ENCODE measurements at places on chromosomes 11 and 22. TPM values are rescaled to one million over a fixed set of nuclear protein-coding genes. Genes with fewer than 3 reads are reported as not detected.

- peaks cover 3% of the 10 kb centered on the region for H3K27me3 ChIP-seq
- H3K4me3 ChIP-seq = no peak overlapping the region
- no peak overlapping the region for H3K27ac ChIP-seq
Measured at GRCh38 chr11:93267383-93267782, 63.2 kb upstream of the DEUP1 start.

- H3K27me3 ChIP-seq = no peaks in the 10 kb centered on the region
- H3K36me3 ChIP-seq = no peaks in the 10 kb centered on the region
- no peaks in the 10 kb centered on the region for H3K4me1 ChIP-seq
- H3K4me3 ChIP-seq = no peak overlapping the region
- no peak for DNase-seq
- no peak overlapping the region for H3K27ac ChIP-seq
Measured at GRCh38 chr11:40029391-40029790, 1430.1 kb downstream of the LRRC4C start.

DNA sequence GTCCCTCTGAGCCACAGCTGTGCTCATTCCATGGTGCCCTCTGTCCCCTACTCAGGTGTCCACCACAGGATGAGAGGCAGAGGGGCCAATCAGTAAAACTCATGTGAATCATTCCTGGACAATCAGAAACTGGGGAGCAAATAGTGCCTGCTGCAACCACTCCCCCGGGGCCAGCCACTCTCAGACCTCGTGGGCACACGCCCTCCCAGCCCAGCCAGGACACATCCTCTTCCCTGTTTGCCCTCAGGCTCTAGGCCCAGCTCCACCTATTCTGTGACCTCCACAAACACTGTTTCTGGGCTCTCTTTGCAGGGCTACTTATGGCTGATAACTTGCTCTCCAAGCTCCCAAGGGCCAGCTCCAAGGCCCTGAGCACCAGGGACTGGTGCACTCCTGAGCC, 14.0 kb upstream of the KCTD14 start:
- H3K4me1 ChIP-seq = peaks cover 10% of the 10 kb centered on the region
- no peak overlapping the region for H3K27ac ChIP-seq
- H3K27me3 ChIP-seq = no peaks in the 10 kb centered on the region
- H3K36me3 ChIP-seq = no peaks in the 10 kb centered on the region
- H3K4me3 ChIP-seq = no peak overlapping the region
- DNase-seq = no peak

DNA sequence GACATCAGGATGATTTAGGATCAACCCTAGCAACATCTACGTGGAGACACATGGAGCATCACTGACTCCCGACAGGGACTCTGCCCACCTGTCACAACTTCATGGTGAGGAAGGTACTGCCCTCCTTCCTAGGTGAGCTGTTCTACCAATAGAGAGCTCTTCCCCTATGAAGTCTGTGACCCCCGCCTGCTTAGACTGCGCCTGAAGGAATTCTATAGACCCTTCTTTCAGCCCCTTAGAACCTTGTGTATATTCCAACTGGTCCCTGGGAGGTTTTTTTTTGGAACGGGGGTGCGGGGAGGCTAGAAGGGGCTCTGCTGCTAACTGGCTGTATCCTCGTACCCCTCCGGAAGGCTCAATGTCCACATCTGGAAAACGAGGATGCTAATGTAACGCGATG, 566 bp downstream of the INTS4 start:
- peak overlapping the region; percentile 97 for H3K27ac ChIP-seq
- peak; percentile 8 for DNase-seq
- no peaks in the 10 kb centered on the region for H3K27me3 ChIP-seq
- H3K4me1 ChIP-seq = peaks cover 29% of the 10 kb centered on the region

GRCh38 chr11:20243974-20244373, 83.7 kb upstream of the DBX1 start:
- peaks cover 17% of the 10 kb centered on the region for H3K27me3 ChIP-seq
- H3K27ac ChIP-seq = no peak overlapping the region
- no peak for DNase-seq
- no peaks in the 10 kb centered on the region for H3K36me3 ChIP-seq
- H3K4me1 ChIP-seq = no peaks in the 10 kb centered on the region

GRCh38 chr11:35947437-35947836, 3.6 kb downstream of the LDLRAD3 start:
- DNase-seq = no peak
- H3K4me3 ChIP-seq = no peak overlapping the region
- peaks cover 3% of the 10 kb centered on the region for H3K4me1 ChIP-seq
- H3K36me3 ChIP-seq = no peaks in the 10 kb centered on the region
- H3K27me3 ChIP-seq = peaks cover 40% of the 10 kb centered on the region

DNA sequence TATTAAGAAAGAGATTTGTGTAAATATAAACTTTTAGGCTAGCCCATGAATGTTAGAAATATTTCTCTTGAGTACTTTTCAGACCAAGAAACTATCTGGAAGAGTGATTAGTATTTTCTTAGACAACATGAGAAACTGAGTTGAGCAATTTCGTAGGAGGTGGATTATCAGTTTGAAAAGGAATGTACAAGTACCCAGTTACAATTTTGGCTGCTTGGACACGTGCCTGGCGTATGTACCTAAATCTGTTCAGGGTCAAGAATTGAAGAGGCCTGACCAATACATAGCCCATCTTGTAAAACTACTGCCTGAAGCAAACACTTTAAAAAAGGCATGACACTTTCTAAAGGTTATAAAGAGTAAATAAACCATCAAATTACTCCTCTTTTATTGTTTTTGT, 71.1 kb downstream of the CCDC73 start:
- H3K36me3 ChIP-seq = no peaks in the 10 kb centered on the region
- H3K27me3 ChIP-seq = peaks cover 8% of the 10 kb centered on the region
- H3K27ac ChIP-seq = no peak overlapping the region
- peaks cover 4% of the 10 kb centered on the region for H3K4me1 ChIP-seq
- no peak for DNase-seq

- no peak overlapping the region for H3K4me3 ChIP-seq
- peaks cover 10% of the 10 kb centered on the region for H3K36me3 ChIP-seq
- H3K4me1 ChIP-seq = peaks cover 26% of the 10 kb centered on the region
Measured at GRCh38 chr22:37680191-37680851, 4.9 kb downstream of the LGALS1 start.

- no peaks in the 10 kb centered on the region for H3K27me3 ChIP-seq
- DNase-seq = peak; percentile 84
- H3K4me1 ChIP-seq = peaks cover 36% of the 10 kb centered on the region
- H3K4me3 ChIP-seq = no peak overlapping the region
- no peak overlapping the region for H3K27ac ChIP-seq
Measured at GRCh38 chr11:67648140-67648795, 2.3 kb downstream of the ACY3 start.

- H3K27me3 ChIP-seq = peaks cover 3% of the 10 kb centered on the region
- no peak overlapping the region for H3K27ac ChIP-seq
- H3K4me3 ChIP-seq = no peak overlapping the region
- no peaks in the 10 kb centered on the region for H3K36me3 ChIP-seq
- DNase-seq = no peak
Measured at GRCh38 chr11:125079151-125079877, 16.2 kb downstream of the SLC37A2 start.

GRCh38 chr11:80083531-80083951, 642.7 kb upstream of the TENM4 start:
- no peaks in the 10 kb centered on the region for H3K4me1 ChIP-seq
- no peak overlapping the region for H3K27ac ChIP-seq
- DNase-seq = no peak
- no peaks in the 10 kb centered on the region for H3K27me3 ChIP-seq
- no peaks in the 10 kb centered on the region for H3K36me3 ChIP-seq

DNA sequence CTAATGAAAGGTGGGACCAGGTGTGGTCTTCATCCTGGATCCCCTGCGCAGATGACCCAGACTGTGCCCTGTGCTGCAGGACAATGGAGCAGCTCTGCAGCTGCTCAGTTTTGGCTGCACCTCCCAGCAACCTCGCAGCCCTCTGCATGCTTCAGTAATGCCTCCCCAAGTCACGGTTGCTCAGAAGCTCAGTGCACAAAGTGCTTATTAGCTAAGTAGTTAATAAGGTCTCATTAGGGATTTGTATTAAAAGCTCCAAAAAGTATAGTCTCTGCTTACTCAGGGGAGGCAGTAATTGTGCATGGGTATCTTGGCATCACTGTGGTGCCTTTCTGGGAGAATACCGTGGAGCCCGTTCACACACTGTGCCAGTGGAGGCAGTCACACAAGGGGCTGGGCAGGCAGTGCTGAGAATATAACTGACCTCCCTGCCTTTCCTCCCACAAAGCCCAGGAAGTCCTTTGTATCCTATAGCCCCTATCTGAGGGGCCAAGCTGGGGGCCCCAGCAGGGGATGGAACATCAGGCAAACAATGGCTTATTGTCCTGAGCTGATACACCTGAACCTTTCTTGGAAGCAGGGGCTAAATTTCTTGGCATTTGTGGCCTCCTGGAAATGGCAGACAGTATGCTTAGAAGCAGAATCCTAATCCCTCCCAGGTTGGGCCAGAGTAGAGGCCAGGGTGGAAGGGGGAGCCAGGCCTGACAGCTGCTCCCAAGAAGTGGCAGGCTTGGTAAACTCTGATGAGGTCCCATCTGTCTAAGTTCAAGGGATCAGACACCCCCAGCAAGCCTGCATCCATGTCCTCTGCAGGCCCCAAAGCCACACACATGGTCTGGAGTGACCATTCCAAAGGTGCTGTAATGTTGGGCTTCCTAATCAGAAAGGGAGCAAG, 125.5 kb upstream of the PARVA start:
- DNase-seq = no peak
- no peak overlapping the region for H3K27ac ChIP-seq
- no peak overlapping the region for H3K4me3 ChIP-seq
- H3K36me3 ChIP-seq = peaks cover 17% of the 10 kb centered on the region

DNA sequence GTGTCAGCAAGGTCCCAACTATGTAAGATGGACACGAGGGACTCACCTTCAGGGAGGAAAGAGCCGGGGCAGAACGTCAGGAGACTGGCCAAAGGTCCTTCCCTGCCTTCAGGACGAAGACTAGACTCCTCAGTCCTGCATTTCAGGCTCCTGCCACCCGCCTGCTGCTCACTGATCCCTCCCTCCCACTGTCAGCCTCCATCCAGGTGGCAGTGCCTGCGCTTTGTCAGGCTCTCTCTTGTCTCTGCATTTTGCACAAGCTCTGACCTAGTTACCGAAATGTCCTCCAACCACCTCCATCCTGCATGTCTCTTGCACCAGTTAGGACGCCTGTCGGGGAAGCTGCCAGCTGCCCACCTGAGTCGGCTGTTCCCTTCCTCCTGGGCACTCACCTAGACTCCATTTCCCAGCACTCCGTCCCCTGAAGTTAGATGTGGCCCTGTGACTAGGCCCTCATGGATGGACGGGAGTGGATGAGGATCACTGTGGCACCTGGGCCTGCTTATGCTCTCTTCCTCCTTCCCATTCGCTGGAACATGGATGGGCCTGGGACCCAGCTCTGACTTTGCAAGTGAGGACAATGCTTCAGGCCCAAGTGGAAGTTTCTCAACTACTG, 8.0 kb downstream of the B3GNT6 start:
- no peak overlapping the region for H3K27ac ChIP-seq
- H3K27me3 ChIP-seq = peaks cover 20% of the 10 kb centered on the region
- no peak for DNase-seq
- H3K36me3 ChIP-seq = no peaks in the 10 kb centered on the region
- peaks cover 14% of the 10 kb centered on the region for H3K4me1 ChIP-seq

GRCh38 chr22:40572976-40573375, 63.5 kb downstream of the MRTFA start:
- H3K36me3 ChIP-seq = peaks cover 11% of the 10 kb centered on the region
- DNase-seq = no peak
- H3K27ac ChIP-seq = no peak overlapping the region
- H3K4me3 ChIP-seq = no peak overlapping the region

GRCh38 chr11:45385423-45385822, 99.3 kb upstream of the SYT13 start:
- H3K4me1 ChIP-seq = peaks cover 8% of the 10 kb centered on the region
- H3K4me3 ChIP-seq = no peak overlapping the region
- DNase-seq = no peak
- H3K27ac ChIP-seq = no peak overlapping the region
- H3K27me3 ChIP-seq = peaks cover 3% of the 10 kb centered on the region

DNA sequence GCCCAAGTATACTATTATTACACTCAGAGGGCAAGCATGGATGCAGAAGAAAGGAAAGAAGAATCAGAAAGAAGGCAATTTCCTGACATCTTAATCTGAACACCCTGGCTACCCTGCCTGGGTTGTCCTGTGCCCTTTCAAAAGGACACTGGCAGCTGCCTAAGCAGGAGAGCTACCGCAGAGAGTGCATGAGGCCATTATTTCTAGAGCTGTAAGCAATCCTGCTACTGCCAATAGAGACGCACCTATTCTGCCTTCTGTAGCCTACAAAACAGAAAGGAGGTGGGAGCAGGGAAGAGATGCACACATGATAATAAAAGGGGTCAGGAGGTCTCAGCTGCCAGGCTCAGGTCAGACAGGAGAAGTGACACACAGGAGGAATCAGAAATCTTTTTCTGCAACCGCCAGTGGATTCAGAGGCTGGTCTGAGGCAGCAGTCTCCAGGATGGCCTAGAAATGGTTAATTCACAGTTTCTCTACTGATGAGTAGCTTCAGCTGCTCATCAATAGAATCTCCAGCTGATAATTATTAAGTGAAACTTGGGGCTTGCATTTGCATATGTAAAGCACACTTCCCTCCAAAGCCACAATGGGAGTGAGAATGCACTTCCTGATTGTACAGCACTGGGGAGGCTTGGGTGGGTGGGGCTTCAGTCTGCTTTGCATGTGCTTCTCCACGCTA, 253.9 kb downstream of the LARGE1 start:
- H3K27me3 ChIP-seq = no peaks in the 10 kb centered on the region
- no peak for DNase-seq
- H3K27ac ChIP-seq = no peak overlapping the region
- H3K36me3 ChIP-seq = no peaks in the 10 kb centered on the region

GRCh38 chr22:30598986-30599385, 7.3 kb upstream of the PES1 start:
- H3K36me3 ChIP-seq = no peaks in the 10 kb centered on the region
- DNase-seq = no peak
- H3K27me3 ChIP-seq = no peaks in the 10 kb centered on the region
- H3K4me1 ChIP-seq = peaks cover 3% of the 10 kb centered on the region
- H3K4me3 ChIP-seq = no peak overlapping the region

DNA sequence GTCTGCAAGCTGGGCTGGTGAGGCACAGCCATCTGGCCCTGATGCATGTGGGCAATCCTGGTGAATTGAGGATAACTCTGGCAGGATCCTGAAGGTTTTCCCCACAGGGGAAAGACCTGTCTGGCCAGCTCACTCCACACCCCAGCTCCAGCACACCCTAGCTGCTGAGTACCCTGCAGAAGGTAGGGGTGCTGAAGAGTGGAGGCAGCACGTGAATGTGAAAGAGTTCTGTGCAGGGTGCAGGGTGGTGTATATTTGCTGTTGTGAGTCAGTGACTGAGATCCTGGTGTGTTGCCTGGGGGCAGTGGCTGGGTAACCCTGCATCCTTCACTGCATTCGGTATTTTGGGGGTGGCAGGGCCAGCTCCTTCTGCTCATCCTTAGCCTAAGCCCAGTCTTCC, 22.4 kb downstream of the DGAT2 start:
- H3K4me1 ChIP-seq = no peaks in the 10 kb centered on the region
- no peak overlapping the region for H3K27ac ChIP-seq
- H3K4me3 ChIP-seq = no peak overlapping the region
- DNase-seq = no peak
- no peaks in the 10 kb centered on the region for H3K27me3 ChIP-seq

- no peak overlapping the region for H3K4me3 ChIP-seq
- H3K27ac ChIP-seq = no peak overlapping the region
Measured at GRCh38 chr11:91653079-91653754, 571.4 kb upstream of the FAT3 start.

GRCh38 chr11:70536051-70536877, 137.9 kb downstream of the CTTN start:
- H3K27ac ChIP-seq = no peak overlapping the region
- no peaks in the 10 kb centered on the region for H3K36me3 ChIP-seq
- H3K27me3 ChIP-seq = peaks cover 3% of the 10 kb centered on the region

Gene CCDC188
- not detected for total RNA-seq

Gene TCN1
- total RNA-seq = not detected

Gene C1QTNF4
- not detected for total RNA-seq

Gene TPH1
- total RNA-seq = 0.18 TPM

Gene ANO9
- total RNA-seq = 31.7 TPM
